Activated T-cell treated with anti-CD3 and anti-CD28 coated beads for 4 hours (primary cell): ENCODE measurements at places on chromosomes 3 and 15.

- DNase-seq = no peak
Observed at GRCh38 chr15:67154249-67154648, 88.8 kb downstream of the SMAD3 start.

- no peak for DNase-seq
Observed at GRCh38 chr3:67691207-67691606, 36.8 kb upstream of the SUCLG2 start.

DNA sequence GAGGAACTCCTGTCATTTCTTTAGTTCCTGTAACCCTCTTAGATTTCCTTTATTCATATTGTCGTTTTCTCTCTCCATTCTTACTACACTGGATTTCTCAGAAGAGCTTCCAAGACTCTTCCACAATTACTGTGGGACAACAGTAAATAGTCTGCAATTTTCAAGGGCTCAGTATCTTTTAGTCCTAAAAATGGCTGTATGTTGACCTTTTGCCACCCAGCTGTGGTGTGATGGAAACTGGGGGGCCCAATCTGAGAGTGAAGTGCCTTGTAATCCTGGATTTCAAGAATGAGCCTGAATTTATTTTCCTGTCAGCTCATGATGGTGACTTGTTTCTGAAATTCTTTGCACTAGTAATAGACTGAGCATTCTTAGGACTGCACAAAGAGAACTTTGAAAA is 277.6 kb upstream of the RASGRP1 start:
- DNase-seq = no peak

GRCh38 chr15:77034695-77035489 is 36.0 kb downstream of the TSPAN3 start:
- no peak for DNase-seq

GRCh38 chr3:69338911-69339310 is 47.0 kb downstream of the FRMD4B start:
- no peak for DNase-seq

- no peak for DNase-seq
Observed at GRCh38 chr3:159711560-159712333, 276.9 kb upstream of the IL12A start.

DNA sequence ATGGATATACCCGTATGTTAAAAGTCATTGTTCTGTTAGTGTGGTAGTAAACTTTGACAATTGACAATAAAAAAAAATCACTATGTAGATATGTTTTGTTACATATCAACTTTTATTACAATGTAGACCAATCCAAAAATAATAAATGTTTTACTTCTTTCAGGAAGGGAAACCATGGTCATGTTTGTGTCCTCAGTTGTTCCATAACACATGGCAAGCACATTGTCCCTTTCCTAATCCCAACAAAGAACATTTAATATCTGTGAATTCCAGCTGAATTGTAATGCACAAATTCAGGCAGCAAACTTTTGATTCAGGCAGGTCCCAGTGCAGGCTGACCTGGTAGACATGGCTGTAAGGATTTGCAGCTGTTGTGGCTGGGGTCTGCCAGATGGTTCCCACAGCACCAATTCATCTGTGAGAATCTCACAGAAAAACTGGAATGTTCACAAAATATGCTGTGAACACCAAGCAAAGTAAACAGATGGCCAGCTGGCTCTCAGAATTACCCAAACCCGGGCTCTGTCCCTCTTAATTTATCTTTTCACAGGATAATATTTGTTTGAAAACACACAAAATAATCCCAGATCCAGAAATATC is 1.9 kb upstream of the SPG21 start:
- DNase-seq = no peak

GRCh38 chr3:184135911-184136260 is 728 bp downstream of the EIF2B5 start:
- no peak for DNase-seq

GRCh38 chr3:4496087-4496452 is 2.9 kb downstream of the ITPR1 start:
- DNase-seq = no peak

DNA sequence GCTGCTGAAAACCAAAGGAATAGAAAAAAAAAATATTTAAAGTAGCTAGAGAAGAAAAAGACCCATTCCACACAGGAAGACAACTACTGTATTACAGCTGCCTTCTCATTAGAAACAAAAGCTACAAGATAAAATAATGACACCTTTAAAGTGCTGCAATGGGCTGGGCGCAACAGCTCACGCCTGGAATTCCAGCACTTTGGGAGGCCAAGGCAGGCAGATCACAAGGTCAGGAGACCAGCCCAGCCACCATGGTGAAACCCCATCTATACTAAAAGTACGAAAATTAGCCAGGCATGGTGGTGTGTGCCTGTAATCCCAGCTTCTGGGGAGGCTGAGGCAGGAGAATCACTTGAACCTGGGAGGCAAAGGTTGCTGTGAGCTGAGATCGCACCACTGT is 31.0 kb downstream of the TRPM7 start:
- no peak for DNase-seq

DNA sequence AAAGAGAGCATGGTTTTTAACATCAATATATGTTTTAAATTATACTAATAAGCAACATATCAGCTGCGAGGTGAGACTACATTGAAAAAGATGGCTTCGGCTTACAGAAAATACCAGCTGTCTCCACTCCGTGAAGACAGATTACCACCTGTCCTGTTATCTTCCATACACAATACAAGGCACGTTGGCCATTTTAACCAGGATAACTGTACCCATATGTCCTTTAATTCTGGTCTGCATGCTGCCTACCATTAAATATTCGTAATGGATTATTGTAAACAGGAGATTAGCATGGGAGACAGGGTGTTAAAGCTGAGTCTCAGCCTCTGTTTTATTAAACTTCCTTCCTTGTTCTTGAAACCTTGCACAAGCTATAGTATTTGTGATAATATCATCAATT is 855.5 kb downstream of the ROBO1 start:
- no peak for DNase-seq

DNA sequence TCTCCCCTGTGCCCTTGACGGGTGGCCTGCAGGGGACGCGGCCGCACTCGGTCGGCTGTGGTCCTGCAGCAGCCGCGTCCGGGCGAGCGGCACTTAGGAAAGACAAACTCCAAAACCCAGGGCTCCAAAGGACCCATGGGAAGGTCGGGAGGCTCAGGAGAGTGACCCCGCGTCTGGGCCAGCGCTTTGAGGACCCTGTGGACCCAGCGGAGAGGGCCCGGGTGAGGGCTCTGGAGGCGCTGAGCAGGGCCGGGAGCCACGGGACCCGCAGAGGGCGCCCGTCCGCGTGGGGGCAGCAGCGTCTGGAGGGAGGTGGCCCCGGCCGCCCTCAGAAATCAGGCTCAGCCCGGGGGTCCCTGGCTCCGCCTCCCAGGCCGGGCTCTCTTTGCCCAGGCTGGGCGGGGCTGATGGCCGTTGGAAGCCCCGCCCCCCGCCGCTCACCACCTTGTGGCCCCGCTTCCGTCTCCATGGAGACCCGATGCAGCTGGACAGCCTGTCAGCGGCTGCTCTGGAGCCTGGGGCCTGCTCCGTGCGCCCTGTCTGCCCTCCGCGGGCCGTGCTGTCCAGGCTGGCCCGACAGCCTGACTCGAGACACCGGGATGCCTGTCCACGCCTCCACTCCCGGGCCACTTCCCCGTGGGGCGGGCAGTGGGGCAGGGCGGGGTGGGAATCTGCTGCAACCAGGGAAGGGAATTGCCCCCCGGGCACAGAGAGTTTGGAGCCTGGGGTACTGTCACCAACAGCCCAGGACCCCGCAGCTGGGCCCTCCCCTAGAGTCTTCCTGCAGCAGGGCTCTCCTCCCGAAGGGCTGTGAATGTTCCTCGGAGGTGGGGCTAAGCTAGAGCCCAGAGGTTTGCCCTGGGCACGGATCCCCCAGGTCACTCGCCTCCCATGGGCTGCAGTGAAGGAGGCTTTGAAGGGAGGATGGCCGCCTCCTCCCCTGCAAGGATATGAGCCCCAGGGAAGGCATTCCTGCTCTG is 34.8 kb upstream of the RPL32 start:
- no peak for DNase-seq

GRCh38 chr15:52566889-52567288 is 1.9 kb downstream of the ARPP19 start:
- DNase-seq = no peak

DNA sequence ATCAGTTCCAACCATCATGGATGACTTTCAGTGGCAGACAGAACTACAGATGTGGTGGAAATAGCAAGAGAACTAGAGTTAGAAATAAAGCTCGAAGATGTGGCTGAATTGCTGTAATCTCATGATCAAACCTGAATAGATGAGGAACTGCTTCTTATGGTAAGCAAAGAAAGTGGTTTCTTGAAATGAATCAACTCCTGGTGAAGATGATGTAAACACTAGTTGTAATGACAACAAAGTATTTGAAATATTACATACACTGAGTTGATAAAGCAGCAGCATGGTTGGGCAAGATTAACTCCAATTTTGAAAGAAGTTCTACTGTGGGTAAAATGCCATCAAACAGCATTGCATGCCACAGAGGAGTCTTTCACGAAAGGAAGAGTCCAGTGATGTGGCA is 131.7 kb upstream of the FAM3D start:
- DNase-seq = no peak

DNA sequence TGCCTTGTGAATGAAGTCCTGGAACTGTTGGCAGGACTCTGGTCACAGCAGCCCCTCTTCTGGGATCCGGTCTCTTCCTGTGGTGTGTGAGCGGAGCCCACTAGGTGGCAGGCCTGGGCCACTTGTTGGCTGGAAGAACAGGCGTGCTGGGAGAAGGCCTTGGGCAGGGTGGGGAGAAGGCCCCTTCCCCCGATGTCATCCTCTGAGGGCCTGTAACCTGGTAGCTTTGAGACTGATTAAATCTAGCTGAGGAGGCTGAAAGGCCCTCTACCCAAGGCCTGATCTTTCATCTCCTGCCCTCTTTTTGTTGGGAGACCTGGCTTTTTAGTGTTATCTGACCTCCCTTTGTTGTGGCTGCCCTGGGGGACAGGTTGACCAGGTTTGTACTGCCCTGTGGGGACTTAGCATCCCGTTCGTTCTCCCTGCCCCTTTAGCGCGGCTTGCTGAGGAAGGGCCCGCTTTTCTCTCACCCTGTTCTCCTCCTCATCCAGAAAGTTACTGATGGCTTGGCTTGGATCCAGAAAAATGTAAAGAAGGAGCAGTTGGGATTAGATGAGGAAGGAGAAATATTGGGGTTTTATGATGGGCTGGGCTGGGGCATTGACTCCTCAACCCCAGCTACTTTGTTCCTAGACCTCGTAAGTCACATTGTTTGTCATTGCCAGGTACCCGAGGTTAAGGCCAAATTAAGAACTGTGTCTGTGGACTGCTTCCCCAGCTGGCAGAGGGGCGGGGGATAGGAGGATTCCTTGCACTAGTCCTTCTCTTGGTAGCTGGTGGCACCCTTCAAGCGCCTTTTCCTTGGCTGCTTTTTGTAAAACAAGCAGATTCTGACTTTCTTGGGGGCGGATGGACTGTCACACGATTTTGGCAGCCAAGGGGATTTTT is 48.5 kb downstream of the CHCHD6 start:
- peak; percentile 23 for DNase-seq

- DNase-seq = no peak
Observed at GRCh38 chr3:31008994-31009393, 114.5 kb upstream of the GADL1 start.

- no peak for DNase-seq
Observed at GRCh38 chr3:55676643-55677042, 189.5 kb upstream of the WNT5A start.

DNA sequence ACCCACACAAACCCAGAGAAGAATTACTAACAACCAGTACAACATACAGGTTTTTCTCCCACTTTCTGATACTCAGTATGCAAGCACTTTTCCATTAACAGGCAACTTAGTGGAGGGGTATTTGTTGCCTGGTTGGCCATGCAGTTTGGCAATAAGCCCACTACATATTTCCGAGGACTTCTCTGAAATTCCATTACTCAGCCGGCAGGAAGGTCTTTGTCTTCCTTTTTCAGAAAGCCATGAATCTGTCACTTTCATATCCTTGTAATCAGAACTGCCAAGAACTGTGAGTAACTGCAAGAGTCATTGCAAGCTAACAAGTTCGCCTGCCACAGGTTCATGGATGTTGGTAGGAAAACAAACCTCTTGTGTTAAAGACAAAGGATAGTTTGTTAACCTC is 422.3 kb upstream of the ROBO1 start:
- no peak for DNase-seq

GRCh38 chr3:46447228-46447985 is 17.3 kb downstream of the LTF start:
- no peak for DNase-seq

GRCh38 chr15:48798319-48798718 is 12.6 kb downstream of the CEP152 start:
- no peak for DNase-seq

GRCh38 chr3:114900908-114901307 is 246.2 kb downstream of the ZBTB20 start:
- DNase-seq = no peak

GRCh38 chr3:117495620-117496019 is 786.0 kb downstream of the TUSC7 start:
- no peak for DNase-seq

- DNase-seq = no peak
Observed at GRCh38 chr15:64883100-64883581, 28.6 kb upstream of the ANKDD1A start.

DNA sequence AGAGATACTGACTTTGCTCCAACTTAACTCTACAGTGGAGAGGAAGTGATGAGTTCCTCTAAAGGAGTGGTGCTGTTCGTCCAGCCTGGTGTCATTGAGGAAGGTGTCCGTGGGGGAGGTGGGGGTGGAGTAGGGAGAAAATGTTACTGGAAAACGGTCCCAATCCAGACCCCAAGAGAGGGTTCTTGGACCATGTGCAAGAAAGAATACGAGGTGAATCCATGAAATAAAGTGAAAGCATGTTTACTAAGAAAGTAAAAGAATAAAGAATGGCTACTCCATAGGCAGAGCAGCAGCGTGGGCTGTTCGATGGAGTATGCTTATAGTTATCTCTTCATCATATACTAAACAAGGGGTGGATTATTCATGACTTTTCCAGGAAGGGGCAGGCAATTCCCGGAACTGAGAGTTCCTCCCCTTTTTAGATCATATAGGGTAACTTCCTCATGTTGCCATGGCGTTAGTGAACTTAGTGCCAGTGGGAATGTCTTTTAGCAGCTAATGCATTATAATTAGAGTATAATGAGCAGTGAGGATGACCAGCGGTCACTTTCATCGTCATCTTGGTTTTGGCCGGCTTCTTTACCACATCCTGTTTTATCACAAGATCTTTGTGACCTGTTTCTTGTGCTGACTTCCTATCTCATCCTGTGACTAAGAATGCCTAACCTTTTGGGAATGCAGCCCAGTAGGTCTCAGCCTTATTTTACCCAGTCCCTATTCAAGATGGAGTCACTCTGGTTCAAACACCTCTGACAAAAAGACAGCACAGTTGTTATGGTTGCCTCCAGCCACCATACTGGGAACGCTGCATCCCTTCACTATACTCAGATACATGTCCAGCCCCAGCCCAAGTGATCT is 38.6 kb downstream of the CLEC3B start:
- peak; percentile 65 for DNase-seq

GRCh38 chr15:63473007-63473748 is 31.2 kb upstream of the USP3 start:
- DNase-seq = no peak

- no peak for DNase-seq
Observed at GRCh38 chr3:136173939-136174490, 22.1 kb downstream of the MSL2 start.
